NCI-H460 (cell line): ENCODE measurements at places on chromosomes 6 and 20.

GRCh38 chr6:17907406-17908229 lies 79.8 kb downstream of the KIF13A start:
- peak; percentile 90 for DNase-seq

DNA sequence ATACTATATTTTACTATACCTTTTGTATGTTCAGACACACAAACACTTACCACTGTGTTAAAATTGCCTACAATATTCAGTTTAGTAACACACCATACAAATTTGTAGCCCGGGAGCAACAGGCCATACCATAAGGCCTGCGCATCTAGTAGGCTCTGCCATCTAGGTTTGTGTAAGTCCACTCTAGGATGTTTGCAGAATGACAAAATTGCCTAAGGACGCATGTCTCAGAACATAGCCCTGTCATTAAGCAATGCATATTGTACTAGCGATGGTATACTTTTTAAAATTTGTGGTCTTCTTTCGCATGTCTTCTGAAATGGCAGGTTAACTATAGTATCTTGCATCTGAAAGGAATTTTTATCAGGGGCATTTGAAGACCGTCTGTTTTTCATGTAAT lies 26.6 kb upstream of the MAP7 start:
- no peak for DNase-seq

GRCh38 chr6:105485456-105485855 lies 82.6 kb upstream of the PREP start:
- no peak for DNase-seq

DNA sequence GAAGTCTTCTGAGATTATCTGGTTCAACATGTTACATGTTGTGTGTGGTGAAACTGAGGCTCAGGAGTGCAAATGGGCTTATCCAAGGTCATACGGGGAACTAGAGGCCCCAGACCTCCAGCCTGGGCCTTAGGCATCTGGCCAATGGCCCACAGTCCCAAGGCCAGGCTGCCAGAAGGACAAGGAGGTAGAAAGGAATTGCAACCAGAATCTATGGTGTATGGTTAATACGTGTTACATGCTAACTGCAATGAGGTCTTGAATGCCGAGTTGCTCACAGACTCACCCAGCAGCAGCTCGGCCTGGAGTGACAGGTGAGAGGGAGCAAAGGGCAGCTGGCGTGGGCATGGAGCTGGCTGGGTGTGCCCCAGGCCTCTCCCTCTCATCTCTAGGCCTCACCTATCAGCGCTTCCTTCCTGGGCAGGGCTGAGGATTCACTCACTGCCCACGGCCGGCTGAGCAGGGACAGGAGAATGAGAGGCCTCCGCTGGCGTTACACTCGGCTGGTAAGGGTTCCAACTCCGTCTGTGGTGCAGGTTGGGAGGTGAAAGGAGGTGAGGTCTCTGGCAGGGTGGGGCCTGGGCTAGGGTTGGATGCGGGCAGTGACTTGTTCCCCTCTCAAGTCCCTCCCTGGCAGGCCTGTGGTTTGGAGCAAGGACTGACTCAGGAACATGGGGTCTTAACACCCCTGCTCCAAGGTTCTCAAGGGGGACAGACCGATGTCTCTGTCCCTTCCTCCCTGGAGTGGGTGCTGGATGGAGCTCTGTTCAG lies at the start of gene TLDC2:
TLDC2 (plus strand) TSS at position 437 of the 771 bp plus-strand sequence; CDS start at position 474, 37 bp downstream.
- no peak for DNase-seq

DNA sequence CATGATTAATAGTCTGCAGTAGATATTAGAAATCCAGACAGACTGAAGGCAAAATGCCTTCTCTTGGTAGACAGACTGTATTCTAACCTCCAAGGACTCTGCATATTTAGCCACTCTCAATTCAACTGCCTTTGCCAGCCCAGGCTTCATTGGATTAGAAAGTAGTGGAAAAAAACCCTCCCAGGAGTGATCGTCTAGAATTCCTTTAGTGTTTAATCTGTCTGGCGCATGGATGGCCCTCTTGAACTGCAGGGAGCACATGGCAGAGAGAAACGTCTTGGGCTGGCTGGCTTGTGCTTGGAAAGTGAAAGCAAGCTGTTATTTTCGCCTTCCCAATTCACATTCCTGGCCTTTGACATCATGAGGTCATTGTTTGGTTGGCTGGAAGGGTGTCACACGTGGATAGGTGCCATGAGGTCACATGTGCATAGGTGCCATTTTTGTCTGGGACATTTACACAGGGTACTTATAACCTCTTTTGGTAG lies 30.9 kb upstream of the NEDD9 start:
- DNase-seq, result peak; percentile 26

DNA sequence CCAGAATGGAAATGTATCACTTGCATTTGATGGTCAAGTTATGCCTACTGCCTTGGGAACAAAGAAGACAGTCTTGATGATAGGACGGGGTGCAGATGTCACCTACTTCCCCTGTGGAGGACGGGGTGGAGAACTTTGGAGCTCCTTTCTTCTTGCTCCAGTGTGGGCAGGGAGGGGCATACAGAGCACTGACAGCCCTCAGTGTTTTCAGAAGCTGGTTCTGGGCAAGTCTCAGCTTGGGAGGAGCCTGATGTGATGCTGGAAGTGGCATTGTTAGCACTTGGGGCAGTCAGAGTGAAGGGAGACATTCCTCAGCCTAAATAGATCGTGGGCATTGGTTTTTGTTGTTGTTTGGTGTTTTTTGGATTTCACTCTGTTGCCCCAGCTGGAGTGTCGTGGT lies 59.7 kb downstream of the SYNJ2 start:
- no peak for DNase-seq

- no peak for DNase-seq
Observed at GRCh38 chr6:3617681-3618311, 133.7 kb downstream of the PXDC1 start.

DNA sequence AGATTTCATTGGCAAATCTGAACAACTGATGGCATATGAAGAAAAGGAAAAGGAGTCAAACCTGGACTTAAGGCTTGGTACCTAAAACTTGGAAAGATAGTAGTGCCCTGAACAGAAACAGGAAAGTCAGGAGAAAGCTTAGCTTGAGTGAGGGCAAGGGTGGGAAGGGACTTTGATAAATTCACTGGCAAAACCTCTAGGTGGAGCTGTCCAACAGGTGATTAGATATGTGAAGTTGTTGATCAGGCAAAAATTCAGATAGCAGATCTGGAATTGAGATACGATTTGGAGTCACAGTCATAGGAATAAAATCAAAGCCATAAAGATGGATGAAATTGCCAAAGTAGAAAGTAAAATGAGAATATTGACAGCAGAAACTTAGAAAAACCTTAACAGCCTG lies 16.1 kb upstream of the ZNF292 start:
- DNase-seq, result peak; percentile 54

GRCh38 chr6:47679322-47679906 lies 19.0 kb upstream of the ADGRF4 start:
- no peak for DNase-seq

- DNase-seq, result no peak
Observed at GRCh38 chr20:20959031-20959755, 147.0 kb downstream of the LINC00237 start.

- DNase-seq, result no peak
Observed at GRCh38 chr6:12114055-12114503, 102.0 kb downstream of the HIVEP1 start.

- DNase-seq, result peak; percentile 60
Observed at GRCh38 chr6:32785781-32786533, 22.6 kb upstream of the HLA-DQB2 start.

GRCh38 chr6:160930547-160931377 lies 60.8 kb upstream of the MAP3K4 start:
- DNase-seq, result peak; percentile 34

DNA sequence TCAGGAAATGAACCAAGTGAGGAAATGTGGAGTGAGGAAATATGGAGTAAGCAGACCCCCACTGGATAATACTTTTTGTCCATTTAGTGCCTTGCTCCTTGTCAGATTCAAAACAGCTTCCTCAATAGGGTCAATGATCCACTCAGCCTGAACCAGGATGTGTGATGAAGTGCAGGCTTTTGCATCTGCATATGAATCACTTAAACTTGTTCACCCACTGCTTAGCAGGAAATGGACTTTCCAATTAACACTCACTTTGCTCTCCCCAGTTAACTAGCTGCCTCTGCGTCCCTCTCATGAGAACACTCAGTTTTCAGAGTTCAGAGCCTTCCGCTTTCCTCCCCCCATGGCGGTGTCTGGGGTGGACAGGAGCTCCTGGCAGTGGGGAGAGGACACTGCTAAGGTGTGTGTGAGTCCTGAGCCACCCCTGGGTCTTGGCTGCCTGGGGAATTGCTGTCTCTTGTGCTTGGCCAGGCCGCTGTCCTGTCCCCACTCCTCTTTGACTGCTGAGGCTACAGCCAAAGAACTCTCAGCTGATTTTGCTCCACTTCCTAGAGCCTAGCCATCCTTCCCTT lies 621.8 kb downstream of the CDH26 start:
- DNase-seq, result no peak

- no peak for DNase-seq
Observed at GRCh38 chr20:33370291-33370690, 31.0 kb downstream of the CDK5RAP1 start.

DNA sequence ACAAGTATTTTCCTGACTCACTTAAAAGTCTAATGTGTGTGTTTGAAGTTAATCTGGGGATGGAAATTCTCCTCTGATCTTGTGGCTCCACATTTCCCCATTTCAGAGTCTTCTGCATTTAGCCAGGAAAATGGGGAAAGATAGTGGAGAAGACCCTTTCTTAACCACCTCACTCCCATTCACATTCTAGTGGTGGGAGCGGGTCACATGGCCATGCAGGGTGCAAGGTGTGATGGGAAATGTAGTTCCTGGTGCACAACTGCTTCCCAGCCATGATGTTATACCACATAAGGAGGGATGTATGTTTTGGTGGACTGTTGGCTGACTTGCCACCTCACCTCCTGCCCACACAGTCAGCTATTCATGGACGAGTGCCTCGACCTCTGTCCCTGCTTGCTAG lies 61.8 kb downstream of the BANF2 start:
- DNase-seq, result no peak

GRCh38 chr20:25533920-25534700 lies 51.2 kb downstream of the NINL start:
- no peak for DNase-seq

DNA sequence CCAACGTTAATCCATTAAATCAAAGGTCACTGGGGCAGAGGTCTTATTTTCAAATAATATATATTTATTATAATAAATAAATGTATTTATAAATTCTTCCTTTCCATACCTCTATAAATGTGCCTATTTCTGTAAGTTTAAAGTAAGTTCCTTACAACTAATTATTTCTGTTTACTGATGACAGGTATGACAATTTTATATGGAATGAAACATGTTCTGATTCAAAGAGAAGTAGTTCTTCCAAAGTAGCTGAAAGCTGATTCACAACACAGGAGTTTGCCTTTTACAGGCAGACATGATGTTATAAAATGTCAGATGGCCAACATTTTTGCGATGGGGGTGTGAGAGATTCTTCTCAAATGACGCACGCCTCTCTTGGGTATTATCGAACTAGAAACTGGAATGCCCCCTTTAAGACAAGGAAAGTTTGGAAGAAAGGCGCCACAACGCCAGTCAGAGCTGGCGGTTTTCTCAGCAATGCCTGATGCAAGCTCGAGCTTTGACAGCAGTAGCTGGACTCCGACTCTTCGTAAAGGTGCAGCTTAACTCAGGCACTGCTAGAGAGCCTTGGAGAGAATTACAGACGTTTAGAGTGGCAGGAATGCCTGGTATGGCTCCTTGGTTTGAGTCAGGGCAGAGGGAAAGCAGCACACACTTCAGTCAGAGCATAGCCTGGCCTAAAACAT lies 92.1 kb downstream of the FOXC1 start:
- DNase-seq, result no peak

GRCh38 chr6:110394409-110394808 lies 21.0 kb downstream of the DDO start:
- no peak for DNase-seq
